ENCODE measurements at places on chromosomes 2 and 18.

DNA sequence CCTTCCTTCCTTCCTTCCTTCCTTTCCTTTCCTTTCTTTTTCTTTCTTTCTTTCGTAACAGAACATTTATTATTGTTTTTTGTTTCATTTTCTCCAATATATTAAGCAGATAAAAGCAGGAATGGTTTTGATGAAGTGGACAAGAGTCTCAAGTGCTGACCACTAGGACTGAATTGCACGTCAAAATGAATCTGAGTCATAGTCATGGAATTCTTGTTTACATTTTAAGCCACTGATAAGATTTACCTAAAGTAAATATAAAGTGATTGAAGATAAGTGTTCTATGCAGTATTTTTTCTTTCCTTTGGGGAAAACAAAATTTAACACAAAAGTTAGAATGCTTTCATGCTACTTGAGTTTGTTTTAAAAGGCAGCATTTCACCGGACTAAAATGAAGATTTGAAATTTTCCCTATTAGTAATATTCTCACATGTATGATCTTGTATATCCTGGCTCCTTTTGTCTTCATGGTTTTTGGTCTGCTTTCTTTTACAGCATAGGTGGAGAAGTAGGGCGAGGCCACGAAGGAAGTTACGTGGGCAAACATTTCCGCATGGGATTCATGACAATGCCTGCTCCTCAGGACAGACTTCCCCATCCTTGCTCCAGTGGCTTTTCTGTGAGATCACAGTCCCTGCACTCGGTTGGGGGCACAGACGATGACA is 113.5 kb downstream of the NYAP2 start:
- DNase-seq, result no peak

- no peak for DNase-seq
These were observed 53.7 kb upstream of the FRZB start for GRCh38 chr2:182920089-182920488.

DNA sequence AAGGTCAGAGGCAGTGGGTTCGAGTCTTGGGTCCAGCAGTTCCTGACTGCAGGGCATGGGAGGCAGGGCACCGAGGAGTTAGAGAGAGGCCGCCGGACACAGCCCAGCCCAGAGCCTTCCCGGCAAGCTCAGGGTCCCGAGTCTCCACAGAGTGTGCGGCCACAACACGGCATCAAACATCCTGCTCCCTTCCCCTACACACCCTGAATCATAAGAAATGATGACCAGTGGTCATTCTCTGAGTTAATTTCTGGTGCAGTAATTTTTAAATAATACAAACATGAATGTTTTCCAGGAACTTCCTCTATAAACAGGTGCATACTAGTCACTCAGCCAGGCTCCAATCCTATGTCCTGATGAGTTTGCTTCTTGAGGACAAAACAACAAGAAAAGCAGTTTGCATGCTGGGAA is 118.0 kb downstream of the PXDN start:
- DNase-seq, result no peak

DNA sequence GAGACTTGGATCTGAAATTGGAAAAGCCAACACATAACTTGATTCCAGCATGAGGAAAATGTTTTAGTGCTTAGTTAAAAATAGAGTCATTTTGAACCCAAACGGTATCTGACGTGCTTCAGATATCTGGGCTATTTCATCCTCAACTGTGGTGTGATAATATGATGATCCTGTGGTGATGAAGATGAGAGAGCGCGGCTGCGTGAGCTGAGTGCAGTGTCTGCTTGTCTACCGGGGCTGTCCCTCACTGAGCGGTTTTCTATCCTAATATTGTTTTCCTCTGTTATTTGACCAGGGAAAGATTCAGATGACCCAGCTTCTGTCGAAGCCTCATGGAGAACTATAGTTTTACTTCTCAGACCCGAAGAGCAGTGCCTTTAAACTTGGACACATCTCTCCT is 5.8 kb downstream of the TWIST2 start:
- no peak for DNase-seq

GRCh38 chr2:178452870-178453269 is 1.7 kb downstream of the PJVK start:
- no peak for DNase-seq

GRCh38 chr18:3873211-3873610 is 423.2 kb downstream of the TGIF1 start:
- DNase-seq, result no peak

- DNase-seq, result no peak
These were observed 276.7 kb downstream of the CALCRL start for GRCh38 chr2:187171318-187171717.

DNA sequence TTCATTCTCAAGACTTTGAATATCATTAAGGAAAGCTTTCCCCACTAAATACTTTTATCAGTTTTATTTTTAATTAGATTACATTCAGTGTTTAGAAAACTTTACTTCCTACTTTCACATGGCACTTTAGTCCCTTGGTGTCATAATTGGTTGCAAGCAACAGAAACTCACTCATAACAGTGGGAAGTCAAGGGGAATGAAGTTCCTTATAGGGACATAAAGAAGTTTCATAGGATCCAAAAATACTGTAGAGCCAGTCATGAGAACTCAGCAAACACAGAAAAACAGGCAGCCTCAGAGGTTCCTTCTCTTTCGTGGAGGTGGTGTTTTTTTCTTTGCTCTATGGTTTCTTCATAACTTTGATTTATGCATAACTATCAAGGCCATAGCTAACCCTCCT is 809.0 kb downstream of the BCL11A start:
- no peak for DNase-seq

DNA sequence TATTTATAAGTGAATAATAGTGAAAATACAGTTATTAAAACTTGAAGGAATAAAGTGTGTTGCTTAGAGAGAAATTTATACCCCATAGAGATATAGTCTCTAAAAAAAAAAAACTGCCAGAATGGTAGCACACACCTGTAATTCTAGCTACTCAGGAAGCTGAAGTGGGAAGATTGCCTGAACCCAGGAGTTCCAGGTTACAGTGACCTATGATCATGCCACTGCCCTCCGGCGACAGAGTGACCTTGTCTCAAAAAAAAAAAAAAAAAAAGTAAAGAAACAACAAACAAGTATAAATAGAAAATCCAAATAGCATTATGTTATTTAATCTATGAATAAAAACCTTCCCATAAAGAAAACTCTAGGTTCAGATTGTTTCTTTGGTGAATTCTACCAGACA is 7.4 kb upstream of the AGPS start:
- no peak for DNase-seq

DNA sequence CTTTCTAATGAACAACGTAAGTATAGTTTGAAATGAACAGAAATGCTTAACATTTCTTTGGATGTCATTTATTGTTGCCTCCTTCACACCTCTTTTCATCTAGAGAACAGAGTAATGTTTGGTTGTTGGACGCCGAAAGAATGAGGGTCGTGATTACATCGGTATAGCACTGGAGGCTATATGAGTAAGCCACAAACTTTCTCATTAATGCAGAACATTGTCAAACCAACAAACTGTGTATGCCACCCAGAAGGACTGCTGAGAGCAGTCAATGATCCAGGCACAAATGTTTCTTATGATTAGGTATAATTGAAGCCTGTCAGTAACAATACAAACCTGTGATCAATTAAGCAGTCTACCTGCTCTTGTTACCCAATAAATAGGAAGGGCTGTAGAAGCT is 1494.7 kb upstream of the NXPH2 start:
- DNase-seq, result no peak

GRCh38 chr2:25740810-25741381 is 67.5 kb upstream of the DTNB start:
- no peak for DNase-seq

Measured in stimulated activated CD8-positive, alpha-beta memory T cell treated with anti-CD3 and anti-CD28 coated beads, Interleukin-4, amount 100 ng/mL, for 4 hours (primary cell).